ENCODE measurements at places on chromosomes 16 and 17. TPM values are rescaled to one million over a fixed set of nuclear protein-coding genes. Genes with fewer than 3 reads are reported as not detected.

Gene AANAT
- not detected for total RNA-seq

Gene GRB7
- 1.2 TPM for total RNA-seq

Gene TNFRSF17
- total RNA-seq: not detected

Gene CCL23
- total RNA-seq: not detected

Gene SLC47A1
- 0.83 TPM for total RNA-seq

Gene LRRC75A
- total RNA-seq: 1.4 TPM

Gene ZFPM1
- total RNA-seq: 11.6 TPM

Gene PRR29
- total RNA-seq: 2.0 TPM

Gene TMEM114
- not detected for total RNA-seq

Gene KRTAP9-1
- total RNA-seq: not detected
